ENCODE measurements at places on chromosomes 3 and 15. TPM values are rescaled to one million over a fixed set of nuclear protein-coding genes. Genes with fewer than 3 reads are reported as not detected.

The CFAP100 gene
- total RNA-seq: 3.4 TPM

The NPHP3 gene
- total RNA-seq: 72.2 TPM

The RARRES1 gene
- 2.6 TPM for total RNA-seq

The SEMA6D gene
- total RNA-seq: 17.1 TPM

The SLC9C1 gene
- 4.1 TPM for total RNA-seq

The NPAP1 gene
- total RNA-seq: 2.4 TPM

The ADGRG7 gene
- total RNA-seq: 2.9 TPM

The KBTBD8 gene
- total RNA-seq: 8.9 TPM

The ENTPD3 gene
- 0.48 TPM for total RNA-seq

The FMN1 gene
- total RNA-seq: 12.0 TPM

The GCNT3 gene
- 25.0 TPM for total RNA-seq

The SRGAP3 gene
- total RNA-seq: 10.4 TPM

GRCh38 chr15:59570315-59570714 lies 41.3 kb upstream of the GCNT3 start:
- DNase-seq: no peak

- no peak for DNase-seq
Observed at GRCh38 chr3:107753976-107754375, 231.2 kb downstream of the BBX start.

DNA sequence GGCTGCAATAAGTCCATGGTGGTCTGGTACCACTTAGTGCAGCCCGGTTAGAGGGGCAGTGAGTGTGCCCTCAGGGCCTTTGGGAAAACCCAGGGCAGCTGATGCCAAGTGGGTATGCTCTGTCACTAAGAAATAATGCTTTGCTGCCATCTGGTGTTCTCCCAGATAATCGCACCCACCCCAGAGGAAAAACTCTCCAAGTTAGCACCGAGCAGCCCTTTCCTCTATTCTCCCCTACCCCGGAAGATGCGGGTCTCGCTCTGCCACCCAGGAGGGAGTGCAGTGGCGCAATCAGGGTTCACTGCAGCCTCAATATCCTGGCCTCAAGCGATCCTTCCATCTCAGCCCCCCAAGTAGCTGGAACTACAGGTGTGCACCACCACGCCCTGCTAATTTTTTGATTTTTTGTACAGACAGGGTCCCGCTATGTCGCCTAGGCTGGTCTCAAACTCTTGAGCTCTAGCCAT lies 21.3 kb upstream of the DAPK2 start:
- DNase-seq: peak; percentile 64

- peak; percentile 50 for DNase-seq
Observed at GRCh38 chr3:48661501-48662144, 1.1 kb downstream of the CELSR3 start.

DNA sequence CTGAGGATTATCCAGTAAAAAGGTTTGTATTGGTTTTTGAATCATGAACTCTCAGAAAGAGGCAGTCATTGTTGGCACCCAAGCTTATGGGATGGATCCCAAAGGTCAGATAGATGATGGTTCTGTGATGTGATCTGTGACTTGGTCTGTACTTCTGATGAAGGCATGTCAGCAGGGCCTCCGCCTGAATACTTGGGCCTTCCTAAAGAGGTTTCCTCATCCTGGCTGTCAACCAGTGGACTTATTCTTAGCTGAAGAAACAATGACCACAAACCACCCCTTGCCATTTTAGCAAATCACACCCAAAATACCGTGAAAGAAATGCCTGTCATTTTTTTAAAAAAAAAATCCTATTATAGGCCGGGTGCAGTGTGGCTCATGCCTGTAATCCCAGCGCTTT lies 48.2 kb upstream of the SLC9A9 start:
- no peak for DNase-seq

- no peak for DNase-seq
Observed at GRCh38 chr15:78397382-78397781, 40.6 kb upstream of the IREB2 start.

DNA sequence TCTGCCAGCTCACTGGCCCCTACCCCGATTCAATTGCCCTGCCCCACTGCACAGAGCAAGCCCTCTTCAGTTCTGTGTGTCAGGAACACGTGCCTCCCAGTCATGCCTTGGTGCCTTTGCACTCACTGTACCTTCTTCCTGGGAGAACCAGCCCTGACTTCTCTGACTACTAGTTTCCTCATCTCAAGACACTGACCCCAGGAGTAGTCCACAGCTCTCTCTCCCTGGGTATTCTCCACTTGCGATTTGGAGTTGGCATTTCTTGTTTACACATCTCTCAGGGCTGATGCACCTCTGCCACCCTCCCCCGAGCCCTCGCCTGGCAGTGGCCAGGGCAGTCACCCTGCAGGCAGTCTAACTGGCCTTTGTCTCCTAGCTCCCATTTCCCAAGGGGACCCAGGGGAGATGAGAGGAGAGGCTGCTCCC lies 5.7 kb downstream of the CISH start:
- no peak for DNase-seq

GRCh38 chr15:51861557-51862359 lies 32.3 kb downstream of the TMOD3 start:
- DNase-seq: no peak

GRCh38 chr3:50401978-50402595 lies 42.8 kb upstream of the TMEM115 start:
- no peak for DNase-seq

DNA sequence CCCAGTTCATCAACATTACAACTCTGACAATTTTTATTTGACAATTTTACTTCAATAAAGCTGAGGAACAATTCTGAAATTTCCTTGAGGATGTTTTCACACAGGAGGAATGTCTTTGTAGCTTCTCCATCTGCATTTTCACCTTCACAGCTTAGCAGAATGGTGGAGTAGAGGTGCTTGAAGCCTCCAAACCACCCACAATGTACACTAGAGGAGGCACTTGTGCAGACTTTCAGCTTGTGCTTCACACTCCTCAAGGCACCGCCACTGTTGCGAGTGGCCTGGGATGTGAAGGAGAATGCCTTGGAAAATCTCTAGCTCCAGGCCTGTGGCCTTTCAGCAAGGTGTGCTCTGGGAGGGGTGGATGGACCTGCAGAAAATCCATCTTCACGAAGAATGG lies 181.9 kb downstream of the EPHB1 start:
- DNase-seq: no peak

DNA sequence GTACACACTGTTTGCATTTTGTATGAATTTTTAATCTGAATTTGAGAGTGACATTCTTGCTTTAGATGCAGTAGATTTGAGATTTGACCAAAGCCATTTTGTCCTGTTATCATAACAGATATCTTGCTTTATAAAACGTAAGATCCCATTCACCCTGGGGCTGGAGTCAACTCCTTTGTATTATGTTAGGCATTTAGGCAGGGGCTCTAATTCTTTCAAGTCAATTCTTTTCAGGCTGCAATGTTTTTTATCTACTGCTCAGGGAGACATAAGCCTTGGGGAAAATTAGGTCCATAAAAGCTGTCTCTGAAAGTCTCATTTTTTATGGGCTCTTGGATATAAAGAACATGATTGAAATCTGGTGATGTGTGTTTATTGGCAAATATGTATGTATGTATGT lies 53.0 kb upstream of the CADPS start:
- no peak for DNase-seq

GRCh38 chr15:68205954-68206539 lies 915 bp upstream of the CALML4 start:
- peak; percentile 63 for DNase-seq

GRCh38 chr3:127043731-127044510 lies 61.0 kb downstream of the PLXNA1 start:
- DNase-seq: no peak

- no peak for DNase-seq
Observed at GRCh38 chr3:32347343-32348125, 44.1 kb upstream of the CMTM7 start.

- DNase-seq: no peak
Observed at GRCh38 chr15:90456236-90456635, 68.2 kb downstream of the IQGAP1 start.

- no peak for DNase-seq
Observed at GRCh38 chr3:33943277-33943676, 144.8 kb downstream of the PDCD6IP start.

DNA sequence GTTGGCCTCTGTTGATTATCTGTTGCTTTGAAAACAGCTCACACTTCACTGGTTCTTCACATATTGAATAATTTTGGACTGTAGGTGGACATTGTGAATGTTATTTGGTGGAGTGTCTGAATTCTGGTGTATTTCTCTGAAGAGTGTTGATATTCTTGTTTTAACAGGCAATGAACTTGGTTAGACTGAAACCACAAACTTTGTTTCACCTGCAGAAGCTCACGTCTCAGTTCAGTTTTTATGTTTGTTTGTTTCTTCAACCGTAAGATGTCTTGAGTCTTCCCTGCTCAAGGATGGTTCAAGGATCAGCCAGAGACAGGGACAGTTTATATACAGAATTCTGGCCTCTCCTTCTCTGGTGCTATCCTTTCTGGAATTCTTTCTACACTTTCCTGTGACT lies 43.6 kb downstream of the C3orf20 start:
- DNase-seq: no peak

GRCh38 chr3:165854696-165855095 lies 17.5 kb upstream of the BCHE start:
- DNase-seq: peak; percentile 29

DNA sequence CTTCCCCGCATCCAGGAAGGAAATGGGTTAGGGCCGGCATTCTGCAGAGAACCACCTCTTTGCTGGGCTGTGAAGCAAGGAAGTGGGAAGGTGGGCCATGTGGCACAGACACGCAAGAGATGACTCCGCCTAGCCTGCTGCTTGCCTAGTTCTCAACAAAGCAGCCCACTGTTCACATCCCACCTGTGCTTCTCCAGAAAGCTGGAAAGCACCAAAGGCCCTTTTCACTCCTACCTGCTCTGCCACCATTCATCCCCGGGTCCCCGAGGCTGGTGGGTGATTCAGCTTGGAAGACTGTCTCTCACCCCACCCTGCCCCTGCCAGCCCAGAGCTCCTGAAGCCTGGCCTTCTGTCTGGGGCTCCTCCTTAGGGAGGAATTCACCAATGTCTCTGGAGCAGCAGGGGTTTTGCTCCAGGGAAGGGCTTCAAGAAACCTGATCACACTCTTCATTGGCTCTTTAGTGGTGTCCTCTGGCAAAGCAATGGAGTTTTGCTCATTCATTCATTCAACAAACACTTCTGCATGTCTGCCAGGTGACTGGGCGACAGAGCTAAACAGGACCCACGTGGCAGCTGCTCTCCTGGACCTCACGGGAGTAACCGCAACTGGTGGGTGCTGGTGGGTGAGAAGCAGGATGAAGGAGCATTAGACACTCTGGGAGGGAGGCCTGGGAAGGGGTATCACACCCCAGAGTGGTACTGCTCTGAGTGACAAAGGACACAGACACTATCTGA lies 145.4 kb upstream of the TLE3 start:
- DNase-seq: no peak
